NCI-H345 (cell line): ENCODE measurements at places on chromosomes 4 and X.

GRCh38 chrX:132004728-132005127 lies 18.4 kb upstream of the STK26 start:
- no peak for DNase-seq

- no peak for DNase-seq
Measured at GRCh38 chrX:34341814-34342213, 209.7 kb upstream of the FAM47A start.

DNA sequence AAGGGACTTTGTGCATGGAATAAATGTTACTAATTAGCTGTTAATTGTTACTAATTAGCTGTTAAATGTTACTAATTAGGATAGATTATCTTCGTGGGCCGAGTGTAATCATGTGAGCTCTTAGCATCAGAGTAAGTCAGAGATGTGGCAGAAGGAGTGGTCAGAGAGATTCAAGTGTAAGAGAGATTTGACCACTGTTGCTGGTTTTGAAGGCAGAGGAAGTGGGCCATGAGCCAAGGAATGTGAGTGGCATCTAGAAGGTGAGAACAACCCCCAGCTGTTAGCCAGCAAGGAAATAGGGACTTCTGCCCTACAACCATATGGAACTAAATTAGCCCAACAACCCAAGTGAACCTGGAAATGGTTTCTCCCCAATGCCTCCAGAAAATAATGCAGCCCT lies 28.2 kb downstream of the ODAPH start:
- no peak for DNase-seq

DNA sequence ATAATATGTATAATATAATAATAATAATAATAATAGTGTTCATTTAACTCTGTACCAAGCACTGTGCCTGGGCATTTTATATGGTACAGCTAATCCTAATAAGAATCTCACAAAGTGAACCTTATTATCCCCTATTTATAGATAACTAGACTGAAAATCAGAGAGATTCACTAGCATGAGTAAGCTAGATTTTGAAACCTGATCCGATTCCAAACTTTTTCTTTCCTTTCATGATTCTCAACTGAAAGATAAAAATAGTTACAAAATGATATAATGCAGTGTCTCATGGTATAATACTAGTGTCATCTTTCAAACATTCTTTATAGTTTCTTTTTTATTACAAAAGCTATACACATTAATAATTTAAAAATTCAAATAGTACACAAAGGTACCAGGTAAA lies 55.9 kb upstream of the RNF128 start:
- DNase-seq = no peak

GRCh38 chr4:5931526-5931925 lies 38.6 kb upstream of the CRMP1 start:
- DNase-seq = no peak

GRCh38 chr4:2691952-2692435 lies 64.1 kb downstream of the TNIP2 start:
- DNase-seq = no peak

- no peak for DNase-seq
Measured at GRCh38 chrX:16517039-16517605, 132.8 kb upstream of the S100G start.

- no peak for DNase-seq
Measured at GRCh38 chr4:26579169-26579568, 4.7 kb upstream of the TBC1D19 start.

GRCh38 chr4:28518561-28519165 lies 1658.0 kb downstream of the STIM2 start:
- no peak for DNase-seq

GRCh38 chr4:163967710-163968109 lies 473.2 kb downstream of the TMA16 start:
- no peak for DNase-seq

- no peak for DNase-seq
Measured at GRCh38 chr4:13984991-13985800, 357.7 kb upstream of the BOD1L1 start.
